Activated CD8-positive, alpha-beta memory T cell treated with anti-CD3 and anti-CD28 coated beads for 4 hours (primary cell): ENCODE measurements at places on chromosomes 12 and 14.

GRCh38 chr14:89767861-89768268 is 186.7 kb downstream of the EFCAB11 start:
- peak; percentile 30 for DNase-seq

DNA sequence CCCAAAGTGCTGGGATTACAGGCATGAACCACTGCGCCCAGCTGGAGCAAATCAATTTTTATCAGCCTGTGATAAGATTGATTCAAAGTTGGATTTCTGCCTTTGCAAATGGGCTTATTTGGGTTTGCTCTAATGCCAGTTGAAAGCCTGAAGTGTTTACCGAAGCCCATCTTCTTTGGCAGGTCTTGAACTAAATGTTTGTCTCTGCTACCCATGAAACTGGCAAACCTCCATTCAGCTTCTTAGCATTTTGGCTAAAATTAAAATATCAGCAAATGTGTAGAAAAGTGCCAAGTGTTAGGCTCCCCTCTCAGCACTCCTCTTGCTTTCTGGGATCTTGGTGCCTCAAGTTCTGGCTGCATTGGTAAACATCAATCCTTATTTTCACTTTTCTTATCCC is 61.5 kb downstream of the MGAT4C start:
- DNase-seq = no peak

DNA sequence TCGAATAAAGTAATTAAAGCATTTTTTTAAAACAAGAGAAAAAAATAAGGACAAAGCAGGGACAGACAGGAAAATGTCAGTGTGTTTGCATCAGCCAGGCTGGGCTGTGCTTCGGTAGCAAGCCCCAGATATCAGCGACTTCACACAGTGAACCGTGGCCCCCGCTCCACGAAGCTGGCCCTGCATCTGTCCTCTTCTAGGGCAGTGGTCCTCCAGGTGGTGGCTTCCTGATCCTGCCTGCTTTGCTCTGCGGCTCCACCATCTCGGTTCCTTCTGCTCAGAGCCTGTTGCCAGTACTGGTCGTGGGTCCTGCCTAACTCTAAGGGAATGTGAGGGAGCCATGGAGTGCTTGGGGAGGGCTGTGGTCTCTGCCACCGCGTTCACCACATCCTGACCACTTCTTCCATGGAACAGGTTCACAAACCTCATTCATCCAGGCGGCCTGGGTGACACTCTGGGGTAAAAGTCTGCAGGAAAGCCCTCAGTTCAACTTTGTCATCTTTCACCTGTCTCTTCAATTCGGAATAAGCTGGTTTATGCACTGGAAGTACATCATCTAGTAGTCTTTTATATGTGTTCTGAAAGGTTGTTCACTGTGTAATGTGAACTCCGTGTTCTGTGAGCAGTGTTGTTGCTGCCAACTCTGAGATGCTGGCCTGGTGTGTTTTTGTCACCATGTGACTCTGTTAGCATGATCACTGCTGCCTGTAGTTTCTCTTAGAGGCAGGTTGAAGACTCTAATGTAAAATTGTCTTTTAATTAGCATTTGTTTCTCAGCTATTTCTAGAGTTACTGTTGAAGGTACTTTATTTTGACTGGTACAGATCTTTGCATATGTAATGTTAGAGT is 47.9 kb downstream of the ANKRD9 start:
- DNase-seq = no peak

GRCh38 chr14:37797675-37798074 is 202.2 kb downstream of the TTC6 start:
- DNase-seq = no peak

GRCh38 chr12:128867466-128867865 is 14.2 kb downstream of the GLT1D1 start:
- DNase-seq = no peak

- DNase-seq = no peak
These were observed 135.6 kb upstream of the MAX start for GRCh38 chr14:65237941-65238340.

- DNase-seq = no peak
These were observed 3.4 kb downstream of the TAS2R30 start for GRCh38 chr12:11130999-11131398.

DNA sequence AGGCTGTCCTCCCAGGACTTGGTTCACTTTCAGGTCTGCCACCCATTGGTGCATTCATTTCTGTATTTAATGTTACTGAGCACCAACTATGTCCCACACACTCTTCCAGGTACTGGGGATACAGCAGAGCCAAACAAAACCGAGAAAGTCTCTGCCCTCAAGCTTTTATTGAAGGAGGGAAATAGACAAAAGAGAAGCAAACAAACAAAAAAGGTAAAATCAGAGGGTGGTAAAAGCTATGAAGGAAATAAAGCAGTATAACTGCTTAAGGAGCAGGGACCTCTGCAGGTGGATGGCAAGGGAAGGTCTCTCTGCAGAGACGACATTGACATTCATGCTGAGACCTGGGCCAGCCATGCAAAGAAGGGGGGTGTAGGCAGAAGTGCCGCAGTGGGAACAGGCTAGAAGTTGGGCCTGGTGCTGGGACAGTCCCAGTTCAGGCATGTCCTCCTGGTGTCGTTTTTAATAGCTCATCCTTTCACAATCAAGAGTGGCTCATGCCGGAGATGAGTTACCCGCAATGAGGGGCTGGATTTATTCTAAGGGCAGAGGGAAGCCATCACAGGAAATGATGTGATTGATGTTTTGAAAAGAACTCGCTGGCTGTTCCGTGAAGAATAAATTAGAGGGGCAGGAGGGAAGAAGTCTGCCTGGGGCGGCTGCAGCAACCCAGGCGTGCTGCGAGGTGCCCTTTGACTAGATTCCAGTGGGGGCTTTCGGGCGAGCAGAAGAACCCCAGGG is 72.8 kb downstream of the IRF2BPL start:
- no peak for DNase-seq

DNA sequence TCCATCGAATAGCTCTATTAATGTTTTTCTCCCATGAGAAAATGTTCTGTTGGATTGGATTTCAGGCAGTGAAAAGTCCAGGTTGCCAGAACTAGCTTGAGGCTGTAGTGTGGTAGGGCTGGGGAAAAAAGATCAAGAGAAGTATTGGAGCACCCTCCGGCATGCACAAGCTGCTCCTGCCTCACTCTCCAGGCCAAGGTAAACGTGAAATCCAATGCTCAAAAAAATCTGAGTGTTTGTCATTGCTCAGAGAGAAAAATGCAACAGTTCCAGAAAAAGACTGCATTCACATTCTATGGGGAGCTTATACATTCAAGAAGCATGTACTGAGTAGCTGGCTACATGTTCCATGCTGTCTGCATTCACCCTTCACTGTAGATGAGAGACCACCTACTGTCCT is 680.9 kb upstream of the TBX3 start:
- no peak for DNase-seq

GRCh38 chr14:79417961-79418360 is 793.3 kb downstream of the DIO2 start:
- no peak for DNase-seq

GRCh38 chr14:99163446-99163845 is 108.6 kb downstream of the BCL11B start:
- no peak for DNase-seq

- no peak for DNase-seq
These were observed 320.8 kb upstream of the FAR2 start for GRCh38 chr12:28828318-28828717.

- DNase-seq = no peak
These were observed 110.3 kb upstream of the NCOR2 start for GRCh38 chr12:124677552-124678356.

DNA sequence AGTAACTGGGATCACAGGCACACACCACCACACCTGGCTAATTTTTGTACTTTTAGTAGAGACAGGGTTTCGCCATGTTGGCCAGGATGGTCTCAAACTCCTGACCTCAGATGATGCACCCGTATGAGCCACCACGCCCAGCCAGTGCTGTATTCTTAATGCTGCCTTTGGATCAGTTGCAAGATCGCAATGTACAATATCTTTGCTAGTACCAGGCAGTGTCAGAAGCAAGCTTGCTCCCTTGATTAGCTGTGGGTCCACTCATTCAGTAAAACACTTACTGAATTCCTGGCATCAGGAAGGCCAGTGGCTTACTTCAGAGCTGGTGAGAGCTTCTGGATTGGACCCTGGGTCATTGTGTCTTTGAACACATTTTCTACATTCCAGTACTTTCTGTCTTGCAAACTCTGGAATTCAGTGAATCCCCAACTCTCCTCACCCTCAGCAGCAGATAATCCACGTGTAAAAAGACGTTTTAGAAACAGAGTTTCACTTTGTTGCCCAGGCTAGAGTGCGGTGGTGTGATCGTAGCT is 1183.7 kb downstream of the AACS start:
- DNase-seq = no peak

DNA sequence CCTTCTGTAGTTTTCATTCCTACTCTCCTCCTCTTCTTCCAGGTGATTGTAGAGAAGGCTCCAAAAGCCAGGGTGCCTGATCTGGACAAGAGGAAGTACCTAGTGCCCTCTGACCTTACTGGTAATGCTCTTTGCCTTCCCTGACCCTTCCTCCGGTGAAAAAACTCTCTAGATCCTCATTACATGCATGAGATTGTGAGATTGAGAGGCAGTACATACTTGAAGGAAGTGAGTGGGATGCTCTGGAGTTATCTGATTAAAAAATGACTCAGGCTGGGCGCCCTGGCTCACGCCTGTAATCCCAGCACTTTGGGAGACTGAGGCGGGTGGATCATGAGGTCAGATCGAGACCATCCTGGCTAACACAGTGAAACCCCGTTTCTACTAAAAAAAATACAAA is 5.3 kb downstream of the GABARAPL1 start:
- no peak for DNase-seq

DNA sequence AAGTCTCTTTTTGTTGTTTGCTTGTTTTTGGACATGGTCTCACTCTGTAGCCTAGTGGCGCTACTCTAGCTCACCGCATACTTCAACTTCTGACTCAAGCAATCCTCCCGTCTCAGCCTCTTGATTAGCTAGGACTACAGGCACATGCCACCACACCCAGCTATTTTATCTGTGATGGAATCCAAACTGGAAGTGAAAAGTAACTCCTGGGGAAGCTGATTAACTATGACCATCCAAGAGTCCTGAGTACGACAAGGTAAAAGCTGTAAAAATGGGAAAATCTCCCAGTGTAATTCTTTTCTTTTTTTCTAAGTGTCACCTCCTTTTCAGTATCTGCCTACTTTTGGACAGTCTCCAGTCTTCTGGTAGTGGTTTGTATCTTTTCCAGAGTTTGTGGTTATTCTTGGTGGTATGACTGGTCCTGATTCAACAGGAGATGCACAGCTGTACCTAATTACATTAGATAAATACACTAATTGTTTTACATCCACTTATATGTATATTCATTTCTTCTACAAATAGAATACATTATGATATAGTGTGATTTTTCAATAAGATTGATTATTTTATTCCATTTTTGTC is 97.8 kb downstream of the SLC6A15 start:
- DNase-seq = no peak

DNA sequence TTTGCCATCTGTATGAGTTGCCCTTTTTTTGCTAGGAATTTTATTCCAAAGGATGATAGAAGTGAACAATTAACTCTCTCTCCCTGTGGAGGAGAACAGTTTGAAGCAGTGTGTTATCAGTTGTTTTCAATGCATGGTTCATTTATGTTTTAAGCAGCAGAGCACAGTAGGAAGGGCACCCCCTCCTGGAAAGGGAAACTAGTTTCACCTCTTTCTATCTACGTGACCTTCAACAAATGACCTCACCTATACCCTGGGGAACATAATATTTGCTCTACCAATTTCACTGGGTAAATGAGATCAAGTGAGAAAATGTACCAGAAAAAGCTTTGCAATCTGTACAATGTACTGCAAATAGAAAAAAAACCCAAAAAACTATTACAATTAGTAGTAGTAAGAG is 5.4 kb upstream of the DCP1B start:
- no peak for DNase-seq

- DNase-seq = no peak
These were observed 86.9 kb downstream of the STAB2 start for GRCh38 chr12:103673891-103674375.

DNA sequence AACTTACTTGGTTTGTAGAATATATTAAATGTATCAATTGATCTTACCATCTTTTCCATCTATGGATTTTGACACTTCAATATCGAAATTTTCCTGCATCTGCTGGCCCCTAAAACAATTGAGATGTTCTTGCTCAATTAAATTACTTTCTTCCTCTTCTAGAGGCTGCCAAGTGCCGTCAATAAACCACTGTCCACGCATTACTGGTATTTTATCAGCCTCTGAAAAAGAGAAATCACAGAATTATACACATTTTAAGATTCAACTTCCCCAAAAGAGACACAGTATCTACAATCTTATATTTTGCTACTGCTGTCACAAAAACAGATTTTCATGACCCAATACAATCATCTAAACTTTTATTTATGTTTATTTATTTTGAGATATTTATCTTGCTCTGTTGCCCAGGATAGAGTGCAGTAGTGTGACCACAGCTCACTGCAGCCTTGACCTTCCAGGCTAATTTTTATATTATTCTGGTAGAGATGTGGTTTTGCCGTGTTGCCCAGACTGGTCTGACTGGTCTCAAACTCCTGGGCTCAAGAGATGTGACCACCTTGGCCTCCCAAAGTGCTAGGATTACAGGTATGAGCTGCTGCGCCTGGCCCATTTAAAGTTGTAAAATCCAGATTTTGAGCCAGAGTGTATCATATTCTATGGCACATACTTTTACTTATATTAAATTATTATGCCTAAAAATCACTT is 49.3 kb downstream of the DDHD1 start:
- DNase-seq = no peak

- DNase-seq = no peak
These were observed 133.7 kb downstream of the BRMS1L start for GRCh38 chr14:35959835-35960234.

DNA sequence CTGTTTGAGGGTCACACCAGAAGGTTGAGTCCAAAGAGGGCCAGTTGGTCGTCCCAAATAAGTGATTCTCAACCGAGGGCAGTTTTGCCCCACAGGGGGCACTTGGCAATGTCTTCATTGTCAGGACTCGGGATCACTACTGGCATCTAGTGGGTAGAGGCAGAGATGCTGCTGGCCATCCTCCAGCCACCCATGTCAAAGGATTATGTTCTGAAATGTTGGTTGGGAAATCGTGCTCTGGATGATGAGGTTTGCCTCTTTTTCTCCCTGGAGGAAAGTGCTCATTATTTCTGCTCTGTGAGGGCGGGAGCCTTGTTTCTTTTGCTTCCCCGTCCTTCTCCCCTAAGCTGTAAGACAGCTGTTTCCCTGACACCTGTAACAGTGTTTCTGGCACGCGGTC is 3.6 kb downstream of the ZNF839 start:
- DNase-seq = no peak

GRCh38 chr14:75409316-75410205 is 18.3 kb upstream of the JDP2 start:
- no peak for DNase-seq

DNA sequence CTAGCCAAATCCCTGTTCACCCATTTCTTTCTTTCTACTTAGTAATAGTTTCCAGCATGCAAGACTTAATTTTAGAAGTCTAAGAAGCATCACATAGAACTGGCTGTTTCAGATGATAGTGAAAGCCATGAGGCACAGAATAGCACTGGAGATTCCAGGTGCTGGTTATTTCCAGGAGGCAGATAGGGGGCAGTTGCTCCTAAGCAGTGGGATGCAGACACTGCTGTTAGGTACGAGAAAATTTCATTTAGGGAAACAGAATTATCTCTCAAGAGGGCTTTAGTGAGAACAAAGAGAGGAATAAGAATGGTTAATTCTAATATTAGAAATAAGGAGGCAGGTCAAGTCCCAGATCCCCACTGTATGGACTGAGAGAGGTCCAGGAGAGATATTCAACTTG is 3.6 kb upstream of the MDGA2 start:
- no peak for DNase-seq

GRCh38 chr12:12705838-12706520 is 10.0 kb upstream of the GPR19 start:
- no peak for DNase-seq
